Fibroblast of skin of abdomen (primary cell): ENCODE measurements at places on chromosomes 3 and 15.

- DNase-seq = no peak
Measured at GRCh38 chr3:171863920-171864319, 20.8 kb downstream of the TMEM212 start.

- peak; percentile 81 for DNase-seq
Measured at GRCh38 chr3:62601238-62602070, 228.1 kb upstream of the FEZF2 start.

- DNase-seq = no peak
Measured at GRCh38 chr15:40239693-40240618, 1.1 kb downstream of the PAK6 start.

DNA sequence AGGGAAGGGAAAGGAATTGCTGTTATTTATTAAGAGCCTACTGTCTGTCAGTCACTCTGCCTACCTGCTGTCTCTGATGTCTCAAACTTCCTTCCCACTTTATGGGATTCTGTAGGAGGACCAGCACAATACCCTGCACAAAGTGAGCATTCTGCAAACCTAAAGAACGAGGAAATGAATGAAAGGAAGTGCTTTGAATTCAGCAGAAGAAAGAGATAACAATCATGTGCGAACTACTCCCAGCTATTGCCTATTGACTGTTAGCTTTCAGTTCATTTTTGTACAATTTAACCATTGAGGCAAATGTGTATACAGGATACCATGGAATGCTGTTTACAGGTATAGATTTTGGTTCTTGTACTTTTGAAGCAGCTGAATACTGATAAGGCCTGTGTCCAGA, 66.8 kb downstream of the CMSS1 start:
- DNase-seq = no peak

DNA sequence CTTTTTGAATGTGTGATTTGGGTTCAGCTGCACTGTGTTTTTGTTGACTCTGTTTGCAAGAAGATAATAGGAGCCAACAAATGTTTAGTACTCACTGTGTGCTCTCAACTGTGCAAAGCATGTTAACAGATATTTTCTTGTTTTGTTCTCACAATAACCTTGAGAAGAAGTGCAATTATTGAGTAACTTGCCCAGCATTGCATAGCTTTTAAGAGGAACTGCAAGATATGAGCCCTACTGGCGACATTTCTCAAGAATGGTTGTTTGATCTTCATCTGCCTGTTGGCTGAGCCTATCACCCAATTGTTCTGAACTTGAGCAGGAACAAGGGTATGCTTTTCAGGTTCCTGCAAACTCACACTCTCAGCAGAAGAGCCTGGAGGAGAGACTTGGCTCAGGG, 43.4 kb upstream of the AGBL1 start:
- no peak for DNase-seq

DNA sequence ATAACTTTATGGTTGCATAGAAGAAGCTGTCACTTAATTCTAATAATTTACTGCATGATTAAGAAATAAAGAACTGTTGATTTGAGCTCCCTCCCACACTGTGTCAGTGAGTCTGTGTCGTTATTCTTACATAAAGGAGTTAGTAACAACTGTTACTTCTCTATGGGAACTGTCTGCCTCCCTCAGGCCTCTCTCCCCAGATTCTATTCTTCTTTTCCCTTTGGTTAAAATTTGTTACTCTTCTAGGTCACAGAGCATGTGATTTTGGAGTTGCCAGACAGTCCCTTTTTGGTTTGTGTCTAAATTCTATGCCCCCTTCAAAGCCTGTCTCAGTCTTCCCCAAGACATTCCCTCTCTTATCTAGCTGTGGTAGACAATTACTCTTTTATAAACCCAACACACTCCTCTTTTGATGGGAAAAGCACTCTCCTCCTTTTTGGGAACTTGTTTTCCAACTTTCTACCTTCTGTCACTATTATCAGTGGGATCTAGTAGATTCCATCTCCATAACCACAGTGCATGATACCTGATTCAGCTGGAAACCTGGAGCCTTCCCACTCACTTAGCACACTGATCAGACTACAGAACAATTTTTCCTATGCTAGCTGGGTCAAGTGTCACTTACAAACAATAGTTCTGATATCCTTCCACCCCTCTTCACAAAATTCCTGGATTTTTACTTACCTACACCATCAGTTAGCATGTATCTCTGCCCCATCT, 422.1 kb upstream of the TGFBR2 start:
- DNase-seq = no peak

GRCh38 chr3:51955175-51955892, at the start of gene GPR62:
Gene GPR62 (plus strand): TSS chr3:51955381. CDS start chr3:51955653, 272 bp downstream.
- no peak for DNase-seq

DNA sequence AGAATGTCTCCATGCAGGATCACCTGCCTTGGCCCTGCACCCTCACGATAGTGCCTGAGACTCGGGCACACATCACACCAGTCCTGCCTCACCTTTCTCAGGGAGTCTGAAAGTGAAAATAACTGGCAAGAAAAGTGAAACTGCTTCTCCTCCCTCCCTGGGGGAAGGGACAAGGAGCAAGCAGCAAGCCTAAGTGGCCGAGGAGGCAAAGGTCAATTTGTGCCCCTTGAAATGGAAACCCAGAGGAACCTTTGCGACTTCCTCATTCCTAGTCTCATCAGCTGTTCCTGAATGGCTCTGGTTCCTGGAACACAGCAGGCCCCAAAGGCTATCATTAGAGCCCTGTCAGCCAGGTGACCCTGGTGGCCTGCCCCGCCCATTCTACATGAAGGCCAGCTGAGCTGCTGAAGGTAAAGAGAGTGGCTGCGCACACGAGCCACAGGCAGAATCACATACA, 28.0 kb upstream of the SLCO2A1 start:
- DNase-seq = no peak

DNA sequence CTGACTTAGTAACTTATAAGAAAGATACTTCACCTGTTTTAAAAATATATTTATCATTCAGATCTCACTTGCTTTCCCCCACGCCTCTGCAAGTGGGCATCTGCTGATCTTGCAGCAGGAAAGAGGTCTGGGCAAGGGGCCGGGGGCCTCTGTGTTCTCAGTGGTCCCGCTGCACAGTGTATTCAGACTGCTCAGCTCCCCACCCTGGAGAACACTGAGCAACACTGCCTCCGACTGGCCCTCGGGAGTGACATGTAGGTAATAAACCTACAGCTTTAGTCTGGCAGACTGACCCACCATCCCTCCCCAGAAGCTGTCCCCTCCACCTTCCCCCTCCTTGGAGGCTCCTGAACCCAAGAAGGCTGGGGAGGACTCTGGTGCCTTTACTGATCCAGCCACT, 43.8 kb downstream of the GABRB3 start:
- DNase-seq = no peak

- no peak for DNase-seq
Measured at GRCh38 chr3:193997228-193998122, 138.5 kb upstream of the HES1 start.

- peak; percentile 90 for DNase-seq
Measured at GRCh38 chr15:66997212-66997611, 68.2 kb upstream of the SMAD3 start.

GRCh38 chr3:180403156-180403555, 198.8 kb upstream of the TTC14 start:
- no peak for DNase-seq

- DNase-seq = no peak
Measured at GRCh38 chr3:181855825-181856224, 144.1 kb downstream of the SOX2 start.

DNA sequence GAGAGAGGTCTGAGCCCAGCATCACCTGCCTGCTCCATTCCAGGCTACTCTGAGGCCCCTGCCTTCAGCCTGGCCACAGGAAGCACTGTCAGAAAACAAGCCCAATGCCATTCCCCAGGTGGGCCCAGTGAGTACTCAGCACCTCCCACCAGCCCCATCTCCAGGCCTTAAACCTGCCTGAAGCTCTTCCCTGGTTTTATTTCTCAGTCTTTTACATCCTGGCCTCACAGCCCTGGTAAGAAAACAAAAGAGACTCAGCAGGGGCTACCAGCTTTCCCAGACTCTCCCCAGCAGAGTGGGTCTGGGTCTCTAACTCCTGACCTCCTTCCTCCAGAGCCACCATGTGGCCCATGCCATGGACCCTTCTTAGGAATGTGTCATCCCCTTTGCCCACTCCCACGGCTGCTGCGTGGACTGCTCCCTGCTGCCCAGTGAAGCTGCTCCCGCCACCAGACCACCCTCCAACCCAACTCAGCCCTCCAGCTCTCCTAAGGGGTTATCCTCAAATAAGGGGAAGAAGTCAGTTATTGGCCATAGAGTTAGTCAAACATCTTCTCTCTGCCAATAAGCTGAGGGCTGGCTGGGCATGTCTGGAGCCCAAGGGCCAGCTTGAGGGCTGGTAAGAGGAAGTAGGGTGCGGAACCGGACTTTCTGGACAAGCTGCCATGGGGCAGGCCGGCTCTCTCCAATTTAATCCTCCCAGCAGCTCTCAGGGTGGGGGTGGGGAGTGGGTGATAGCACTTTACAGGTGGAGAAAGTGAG, 116.7 kb upstream of the LINGO1 start:
- DNase-seq = no peak

- no peak for DNase-seq
Measured at GRCh38 chr3:129196601-129197000, 12.9 kb upstream of the CNBP start.

- no peak for DNase-seq
Measured at GRCh38 chr15:74305687-74306086, 61.8 kb downstream of the CYP11A1 start.

DNA sequence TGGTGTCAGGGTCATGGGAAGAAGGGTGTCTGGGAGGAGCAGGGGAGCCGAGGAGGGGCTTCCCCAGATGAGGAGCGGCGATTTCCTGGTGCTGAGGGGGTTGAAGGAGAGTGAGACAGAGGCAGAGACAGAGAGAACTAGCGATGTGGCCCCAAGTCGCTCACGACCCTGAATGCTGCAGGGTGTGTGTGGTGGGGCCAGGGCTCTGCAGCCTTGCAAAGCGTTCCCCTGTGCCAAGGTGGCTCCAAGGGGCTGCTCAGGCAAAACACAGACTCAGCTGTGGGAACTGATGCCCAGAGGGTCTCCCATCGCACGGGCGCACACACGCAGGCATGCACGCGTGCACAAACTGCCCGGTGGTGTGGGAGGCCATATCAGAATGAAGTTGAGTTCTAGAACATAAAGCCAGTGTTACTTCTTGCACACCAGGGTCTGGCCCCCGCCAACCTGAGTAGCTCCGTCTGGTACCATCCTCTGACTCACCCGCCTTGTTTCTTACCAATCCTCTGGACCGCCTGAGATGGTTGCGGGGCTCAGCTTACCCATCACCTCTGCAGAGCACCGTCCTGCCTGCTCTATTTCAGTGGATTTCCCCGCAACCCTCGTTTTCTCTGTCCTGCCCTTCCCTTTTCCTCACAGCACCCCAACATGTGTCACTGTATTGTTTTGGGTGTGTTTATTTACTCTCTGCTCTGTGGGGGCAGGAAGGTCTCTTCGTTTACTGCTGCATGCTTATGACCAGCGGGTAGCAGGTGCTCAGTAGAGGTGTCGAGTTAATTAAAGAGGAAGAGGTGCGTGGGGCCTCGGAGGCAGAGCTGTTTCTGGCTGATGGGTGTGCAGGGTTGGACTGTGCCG, 4.5 kb downstream of the MELTF start:
- DNase-seq = no peak

DNA sequence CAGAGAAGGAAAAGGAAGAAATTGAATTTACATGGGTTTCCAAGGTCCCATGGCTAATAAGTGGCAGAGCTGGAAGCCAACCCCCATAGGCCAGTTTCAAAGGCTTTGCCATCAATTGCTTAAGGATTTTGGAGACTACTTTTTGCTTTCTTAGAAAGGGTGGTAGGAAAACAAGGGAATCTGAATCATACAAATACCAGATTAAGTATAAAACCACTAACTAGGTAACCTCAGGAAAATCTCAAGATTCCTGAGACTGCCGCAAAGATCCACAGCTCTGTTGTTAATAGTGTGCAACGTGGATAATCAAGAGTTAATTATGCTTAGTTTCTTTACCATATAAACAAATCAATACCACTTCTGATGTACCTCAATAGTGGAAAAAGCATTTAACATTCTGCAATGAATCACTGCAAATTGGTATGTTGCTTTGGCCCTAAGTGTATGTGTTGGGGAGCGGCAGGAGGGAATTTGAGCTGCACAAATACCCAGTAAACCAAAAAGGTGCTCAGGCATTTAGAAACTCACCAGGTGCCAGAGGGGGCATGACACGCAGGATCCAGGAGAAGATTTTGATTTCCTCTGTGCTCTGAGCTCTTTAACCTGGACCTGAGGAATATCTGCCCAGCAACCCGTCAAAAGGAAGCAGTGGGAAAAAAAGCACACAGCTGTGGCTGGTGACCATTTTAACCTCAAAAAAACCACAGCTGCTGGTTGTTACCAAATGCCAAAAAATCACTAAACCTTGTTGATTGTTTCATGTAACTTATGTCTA, 22.0 kb downstream of the AADAC start:
- peak; percentile 53 for DNase-seq

GRCh38 chr3:53239800-53240199, 16.0 kb downstream of the TKT start:
- no peak for DNase-seq

- no peak for DNase-seq
Measured at GRCh38 chr15:55884223-55884622, 109.2 kb downstream of the NEDD4 start.

- DNase-seq = no peak
Measured at GRCh38 chr3:13044496-13045240, 28.6 kb downstream of the IQSEC1 start.

DNA sequence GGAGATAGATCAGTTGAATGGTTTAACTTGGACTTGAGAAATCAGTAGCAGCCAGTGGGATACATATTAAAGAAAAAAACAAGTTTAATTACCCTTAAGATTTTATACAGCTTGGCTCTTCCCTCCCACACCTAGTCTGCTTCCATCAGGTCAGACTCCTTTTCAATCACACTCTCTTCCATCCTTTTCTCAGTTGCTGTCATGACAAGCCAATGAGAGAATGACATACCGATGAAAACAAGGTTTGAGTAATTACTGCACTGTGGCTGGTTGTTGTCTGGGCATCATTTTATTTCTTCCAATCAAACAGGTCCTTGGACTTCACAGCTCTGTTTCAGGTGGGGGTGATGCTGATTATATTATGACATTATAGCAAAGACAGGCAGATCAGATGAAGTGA, 424.6 kb downstream of the ZBTB20 start:
- no peak for DNase-seq

GRCh38 chr3:12962292-12962691, 110.9 kb downstream of the IQSEC1 start:
- no peak for DNase-seq

DNA sequence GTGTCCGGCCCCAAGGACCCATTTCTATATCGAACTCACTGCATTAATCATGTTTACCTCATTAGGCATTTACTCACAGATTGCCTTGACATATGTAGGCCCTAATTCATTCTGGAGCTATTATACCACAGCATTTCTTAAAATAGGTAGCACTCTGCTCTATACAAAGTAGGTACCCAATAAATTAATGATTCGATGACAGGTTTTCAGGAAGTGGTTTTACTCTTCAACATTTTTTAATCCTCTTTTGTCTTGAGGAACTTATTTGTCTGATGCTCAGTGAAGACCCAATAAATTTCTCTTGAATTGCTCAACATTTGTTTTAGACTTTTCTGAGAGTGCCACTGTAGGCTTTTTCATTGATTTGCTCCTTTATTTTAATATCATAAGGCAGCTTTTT, 12.1 kb downstream of the TGFBR2 start:
- peak; percentile 75 for DNase-seq

GRCh38 chr3:100045696-100046095, 68.6 kb downstream of the FILIP1L start:
- DNase-seq = peak; percentile 99

GRCh38 chr15:57509126-57509525, 82.6 kb upstream of the MYZAP start:
- DNase-seq = peak; percentile 48
